ENCODE measurements at places on chromosomes 3 and 15.

DNA sequence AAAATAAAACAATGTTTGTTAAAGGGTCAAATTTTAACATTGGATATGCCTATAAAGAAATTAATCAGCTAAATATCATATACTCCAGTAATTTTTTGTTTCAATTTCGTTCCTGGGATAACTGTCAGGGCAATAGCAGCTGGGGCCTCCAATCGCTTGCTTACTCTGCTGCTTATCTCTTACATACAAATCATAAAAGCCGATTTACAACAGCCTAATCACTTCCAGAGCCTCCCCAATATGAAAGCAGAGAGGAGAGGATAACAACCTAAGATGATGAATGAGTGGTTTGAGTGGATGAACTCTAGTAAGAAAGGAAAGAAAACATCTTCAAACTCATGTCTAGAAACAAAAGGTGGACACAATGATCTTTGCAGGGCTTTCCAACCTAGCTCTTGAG is 80.7 kb upstream of the PSMD6 start:
- DNase-seq = no peak

DNA sequence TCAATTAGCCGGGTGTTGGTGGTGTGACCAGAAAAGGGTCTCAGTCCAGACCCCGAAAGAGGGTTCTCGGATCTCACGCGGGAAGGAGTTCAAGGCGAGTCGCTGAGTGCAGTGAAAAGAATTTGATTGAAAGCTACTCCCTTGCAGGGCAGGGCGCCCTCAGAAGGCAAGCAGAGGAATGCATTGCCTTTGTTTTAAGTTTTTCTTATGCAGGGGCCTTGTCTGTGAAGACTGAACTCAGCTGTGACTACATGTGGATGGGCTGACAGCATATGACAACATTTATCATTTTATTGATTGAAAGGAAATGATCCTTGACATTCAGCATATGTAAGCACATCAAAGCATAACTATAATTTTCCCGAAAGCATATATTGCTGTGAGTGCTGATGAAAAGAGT is 11.8 kb downstream of the CPN2 start:
- DNase-seq = no peak

DNA sequence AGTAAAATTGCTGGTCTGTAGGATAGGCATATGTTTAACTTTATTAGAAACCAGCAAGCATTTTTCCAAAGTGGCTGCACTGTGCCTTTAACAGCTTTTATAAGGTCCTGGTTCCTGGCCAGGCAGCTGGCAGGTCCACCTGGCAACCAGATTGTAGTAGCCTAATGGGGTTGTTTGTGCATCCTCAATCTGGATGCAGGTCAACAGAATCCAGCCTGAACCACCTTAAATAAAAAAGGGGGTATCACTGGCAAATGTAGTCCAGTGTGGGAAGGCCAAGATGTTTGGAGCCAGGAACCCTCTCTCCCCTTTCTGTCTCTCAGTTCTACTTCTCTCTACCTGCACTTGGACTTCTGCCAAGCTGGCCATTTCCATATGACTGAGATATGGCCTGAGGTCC is 200.3 kb downstream of the ZNF621 start:
- no peak for DNase-seq

- DNase-seq = no peak
These were observed 26.5 kb upstream of the P2RY12 start for GRCh38 chr3:151410891-151411559.

DNA sequence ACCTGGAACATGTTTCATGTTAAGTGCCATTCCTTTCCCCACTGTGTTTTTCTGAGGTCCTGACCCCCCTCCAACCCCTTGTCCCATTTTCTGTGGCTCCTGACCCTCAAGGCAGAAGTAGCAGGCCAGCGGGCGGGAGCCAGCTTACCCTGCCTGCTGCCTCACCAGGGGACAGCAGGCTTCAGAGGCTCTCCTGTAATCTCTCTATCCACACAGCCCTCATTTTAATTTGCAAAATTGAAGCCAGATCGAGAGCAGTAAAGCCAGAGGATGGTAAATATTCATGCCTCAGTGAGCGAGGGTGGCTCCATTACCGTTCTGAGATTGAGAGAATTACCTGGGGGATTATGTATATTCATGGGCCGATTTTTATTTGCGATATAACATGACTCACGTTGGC is 147.6 kb downstream of the DNAJB8 start:
- DNase-seq = no peak

DNA sequence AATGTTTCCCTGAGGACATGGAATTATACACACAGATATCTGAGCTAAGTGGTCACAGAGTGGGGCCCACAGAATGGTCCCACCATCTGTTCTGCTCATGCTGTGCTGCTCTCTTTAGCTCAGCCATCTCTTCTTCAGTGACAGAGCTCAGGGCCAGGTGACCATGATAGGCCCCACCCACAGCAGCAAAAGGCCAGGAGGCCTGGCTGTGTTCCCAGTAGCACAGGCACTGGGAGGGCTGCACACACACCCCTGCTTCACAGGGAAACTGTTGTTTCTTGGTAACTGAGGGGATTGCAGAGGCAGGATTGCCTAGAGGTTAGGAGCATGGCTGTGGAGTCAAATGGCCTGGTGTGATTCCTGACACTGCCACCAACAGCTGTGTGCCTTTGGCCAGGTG is 4.8 kb upstream of the FBXW12 start:
- DNase-seq = no peak

- no peak for DNase-seq
These were observed 1114.8 kb downstream of the ROBO2 start for GRCh38 chr3:78154521-78155186.

- no peak for DNase-seq
These were observed 270.2 kb downstream of the PLCL2 start for GRCh38 chr3:17154941-17155340.

- DNase-seq = no peak
These were observed 96.6 kb upstream of the AGTR1 start for GRCh38 chr3:148600902-148601765.

DNA sequence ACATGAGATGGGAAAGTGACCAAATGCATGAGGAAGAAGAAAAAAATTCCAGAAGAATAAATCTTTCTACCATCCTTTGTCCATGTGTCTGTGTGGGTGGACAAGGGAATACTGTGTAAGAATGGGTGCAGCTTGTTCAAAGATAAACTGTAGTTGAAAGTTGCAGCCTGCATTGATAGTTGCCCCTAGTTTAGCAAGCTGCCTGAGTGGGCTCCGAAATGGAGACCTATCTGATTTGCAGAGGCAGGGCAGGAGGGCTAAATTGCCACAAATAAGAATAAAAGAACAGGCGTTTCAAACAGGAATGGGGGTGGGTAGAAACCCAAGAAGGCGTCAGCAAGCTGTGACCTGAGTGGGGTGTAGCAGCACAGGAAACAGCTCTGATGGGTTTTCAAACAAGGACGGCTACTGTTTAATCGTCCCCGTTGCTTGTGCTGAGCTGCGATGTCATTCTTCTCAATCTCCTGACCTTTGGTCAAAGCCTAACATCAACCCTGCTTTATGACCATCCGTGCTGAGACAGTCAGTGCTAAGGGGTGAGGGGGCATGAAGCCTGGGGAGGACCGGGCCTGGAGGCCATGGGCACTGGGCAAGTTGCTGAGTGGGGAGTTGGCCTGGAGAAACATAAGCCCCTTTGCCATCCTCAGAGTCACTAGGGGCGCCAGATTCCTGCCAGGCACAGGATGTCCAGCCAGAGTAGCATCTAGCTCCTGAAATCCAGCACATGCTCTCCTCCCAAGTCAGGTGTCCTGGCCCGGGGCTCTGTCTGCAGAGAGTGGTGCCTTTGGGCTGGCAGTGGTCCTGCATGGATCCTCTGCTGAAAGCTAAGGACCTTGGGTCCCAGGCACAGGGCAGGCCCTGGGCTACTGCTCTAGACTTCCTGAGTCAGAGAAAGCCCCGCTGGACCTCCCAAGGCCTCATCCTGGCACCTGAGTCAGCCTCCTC is 19.2 kb upstream of the C15orf39 start:
- no peak for DNase-seq

DNA sequence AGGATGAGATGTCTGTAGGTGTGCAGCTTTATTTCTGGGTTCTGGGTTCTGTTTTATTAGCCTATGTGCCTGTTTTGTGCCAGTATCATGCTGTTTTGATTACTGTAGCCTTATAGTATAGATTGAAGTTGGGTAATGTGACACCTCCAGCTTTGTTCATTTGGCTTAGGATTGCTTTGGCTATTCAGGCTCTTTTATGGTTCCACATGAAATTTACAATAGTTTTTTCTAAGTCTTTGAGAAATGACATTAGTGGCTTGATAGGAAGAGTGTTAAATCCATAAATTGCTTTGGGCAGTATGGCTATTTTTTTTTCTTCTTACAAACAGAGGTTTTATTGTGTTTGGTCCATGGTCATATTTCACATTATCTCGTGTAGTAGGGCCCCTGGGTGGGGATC is 285.8 kb upstream of the GADL1 start:
- DNase-seq = no peak

DNA sequence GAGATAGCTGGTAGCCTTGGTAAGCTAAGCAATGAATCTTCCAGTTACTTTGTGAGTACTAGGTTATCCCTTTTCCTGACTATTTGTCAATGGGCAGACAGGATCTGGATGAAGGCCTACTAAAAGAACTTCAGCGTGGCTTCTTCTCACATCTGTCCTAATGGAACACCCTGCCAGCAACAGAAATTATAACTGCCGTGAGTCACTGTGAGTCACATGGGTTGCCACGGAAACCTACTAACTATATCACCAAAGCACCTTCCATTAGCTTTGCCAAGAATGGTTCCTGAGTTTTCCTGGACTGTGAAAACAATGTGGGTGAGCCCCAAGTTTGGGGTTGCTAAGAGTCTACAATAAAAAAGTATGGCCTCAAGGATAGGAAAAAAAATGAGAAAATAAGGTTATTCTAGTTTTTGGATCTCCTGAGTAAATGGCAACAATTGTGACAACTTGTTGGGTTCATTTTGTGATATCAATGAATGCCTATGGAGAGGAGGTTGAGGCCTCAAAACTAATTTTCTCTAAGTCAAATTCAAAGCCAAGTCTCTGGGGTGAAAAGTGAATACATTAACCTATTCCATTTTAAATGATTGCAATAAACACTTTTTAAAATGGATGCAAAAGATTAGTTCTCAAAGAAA is 195.1 kb upstream of the ICE2 start:
- no peak for DNase-seq

DNA sequence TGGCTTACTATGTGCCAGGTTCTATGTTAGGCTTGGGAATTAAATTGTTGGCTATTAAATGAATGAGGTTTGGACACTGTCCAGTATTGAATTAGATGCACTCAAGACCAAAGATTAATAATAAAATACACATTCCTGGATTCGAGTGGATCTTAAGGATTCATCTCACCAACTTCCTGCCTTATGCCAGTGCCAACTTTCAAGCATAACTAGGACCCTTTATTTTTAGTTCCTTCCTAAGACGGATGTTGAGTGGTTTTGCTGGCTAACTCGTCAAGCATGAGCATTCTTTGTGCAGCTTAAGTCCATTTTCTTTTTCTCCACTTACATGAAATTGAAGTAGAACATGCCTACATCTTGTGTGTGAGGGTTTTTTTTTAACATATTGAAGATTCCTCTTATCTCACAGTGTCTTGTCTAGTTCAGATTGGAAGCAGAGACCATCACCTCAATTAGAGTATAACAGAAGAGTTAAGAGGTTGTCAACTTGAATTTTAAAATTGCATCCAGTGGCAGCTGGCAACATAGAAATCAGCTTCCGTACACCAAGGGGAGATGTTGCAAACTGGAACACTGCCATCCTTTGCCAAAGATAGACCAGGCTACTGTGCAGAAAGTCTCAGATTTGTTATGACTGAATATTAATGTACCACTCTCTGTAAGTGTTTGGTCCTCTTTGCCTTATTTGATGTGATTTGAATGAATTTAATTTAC is 106.3 kb upstream of the BFSP2 start:
- no peak for DNase-seq

DNA sequence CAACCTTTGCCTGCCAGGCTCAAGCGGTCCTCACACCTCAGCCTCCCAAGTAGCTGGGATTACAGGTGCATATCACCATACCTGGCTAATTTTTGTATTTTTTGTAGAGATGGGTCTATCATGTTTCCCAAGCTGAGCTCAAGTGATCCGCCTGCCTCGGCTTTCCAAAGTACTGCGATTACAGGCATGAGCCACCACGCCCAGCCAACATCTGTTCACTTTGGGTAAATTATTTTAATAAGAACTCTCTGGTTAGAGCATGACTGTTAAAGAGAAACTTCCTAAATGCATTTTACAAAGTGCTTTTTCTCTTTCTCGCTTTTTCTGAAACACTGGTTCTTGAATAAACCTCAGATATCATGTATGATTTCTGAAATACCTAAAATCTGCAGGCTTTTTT is 172.5 kb downstream of the PTPRG start:
- DNase-seq = no peak

DNA sequence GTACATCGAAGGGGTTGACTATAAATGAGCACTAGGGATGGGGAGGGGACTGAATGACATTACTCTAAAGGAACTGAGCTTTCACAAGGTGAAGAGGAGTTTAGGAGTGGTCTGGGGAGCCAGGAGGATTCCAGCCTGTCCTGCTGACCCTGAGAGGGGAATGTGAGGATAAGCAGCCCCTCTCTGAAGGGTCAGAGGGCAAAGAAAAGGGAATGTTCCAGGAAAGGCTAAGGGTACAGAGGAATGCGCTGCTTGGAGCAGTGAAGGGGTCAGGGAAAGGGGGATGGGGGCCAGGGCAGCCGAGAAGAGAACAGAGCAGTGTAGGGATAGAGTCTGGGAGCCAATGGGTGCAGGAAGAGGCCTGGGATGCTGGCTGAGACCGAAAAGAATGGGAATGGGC is 28.0 kb upstream of the TPM1 start:
- DNase-seq = no peak

GRCh38 chr3:11565492-11565891 is 78.2 kb downstream of the VGLL4 start:
- no peak for DNase-seq

DNA sequence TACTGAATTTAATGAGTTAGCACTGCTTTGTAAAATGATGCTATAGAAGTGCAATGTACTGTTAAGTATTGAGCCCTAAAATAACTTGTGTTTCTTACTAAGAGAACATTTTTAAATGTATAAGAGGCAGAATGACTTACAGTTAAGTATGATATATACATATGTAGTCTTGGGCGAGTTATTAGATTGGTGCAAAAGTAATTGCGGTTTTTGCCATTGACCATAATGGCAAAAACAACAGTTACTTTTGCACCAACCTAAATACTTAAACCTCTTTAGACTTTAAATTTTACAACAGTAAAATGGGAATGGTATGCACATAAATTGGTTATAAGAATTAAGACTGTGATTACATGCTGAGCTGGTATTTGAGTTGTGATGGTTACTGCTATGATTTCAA is 79.8 kb downstream of the CNTN3 start:
- no peak for DNase-seq

GRCh38 chr15:39859636-39860035 is 60.4 kb downstream of the GPR176 start:
- DNase-seq = no peak

GRCh38 chr3:127002195-127003174 is 19.6 kb downstream of the PLXNA1 start:
- DNase-seq = no peak
